ENCODE measurements at places on chromosomes 16 and 17.
A peak's percentile ranks its signal among the peaks of the same experiment; 100 is the strongest.

- DNase-seq = peak; percentile 63
Observed at GRCh38 chr16:89093602-89094251, at the start of gene ACSF3. Gene ACSF3, plus strand, starts transcription at chr16:89093852. Its CDS starts 6,830 bp downstream, at chr16:89100682.

DNA sequence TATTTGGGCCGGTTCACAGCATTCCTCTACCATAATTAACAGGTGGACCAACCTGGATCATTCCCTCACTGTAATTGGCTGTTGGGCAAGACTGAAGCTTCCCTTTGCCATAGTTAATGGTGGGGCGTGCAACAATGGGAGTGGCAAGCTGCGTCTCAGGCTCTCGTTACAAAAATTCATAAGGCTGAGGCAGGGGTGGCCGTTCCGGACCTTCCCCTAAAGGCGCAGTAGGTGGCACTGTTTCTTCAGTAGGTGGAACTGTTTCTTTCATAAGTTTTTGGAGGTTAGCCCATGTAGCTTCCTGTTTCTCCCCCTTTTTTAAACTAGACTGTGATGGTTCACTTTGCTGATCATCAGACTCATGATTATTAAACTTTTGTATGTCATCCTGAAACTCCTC is 17.0 kb upstream of the TMC5 start:
- no peak for DNase-seq

DNA sequence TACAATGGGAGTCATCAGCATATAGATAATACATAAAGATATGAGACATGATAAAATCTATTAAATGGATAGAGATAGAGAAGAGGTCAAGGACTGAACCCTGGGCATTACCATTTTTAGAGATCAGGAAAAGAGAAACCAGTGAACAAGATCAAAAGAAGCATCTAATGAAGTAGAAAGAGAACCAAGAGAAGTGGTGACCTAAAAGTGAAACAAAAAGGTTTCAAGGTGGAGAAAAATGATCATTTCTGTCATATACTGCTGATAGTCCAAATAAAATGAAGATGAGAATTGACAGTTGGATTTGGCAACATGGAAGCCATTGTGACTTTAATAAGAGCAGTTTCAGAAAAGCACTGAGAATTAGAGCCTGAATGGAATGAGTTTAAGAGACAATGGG is 165.1 kb downstream of the PPM1E start:
- DNase-seq = no peak

DNA sequence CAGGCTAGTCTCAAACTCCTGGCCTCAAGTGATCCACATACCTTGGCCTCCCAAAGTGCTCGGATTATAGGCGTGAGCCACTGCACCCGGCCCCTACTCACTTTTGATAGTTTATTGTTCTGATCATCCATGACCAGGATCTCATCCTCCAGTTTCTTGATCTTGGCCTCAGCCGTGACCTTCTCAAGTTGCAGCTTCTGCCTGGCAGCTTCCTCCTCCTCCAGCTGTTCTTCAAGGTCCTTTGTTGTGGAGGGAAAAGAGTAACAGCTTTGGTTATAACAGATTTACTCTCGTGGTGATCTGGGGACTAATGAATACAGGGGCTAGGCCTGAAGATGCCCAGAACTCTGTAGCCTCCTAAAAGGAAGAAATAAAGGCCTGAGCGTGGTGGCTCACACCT is 89.9 kb downstream of the NDE1 start:
- no peak for DNase-seq

GRCh38 chr16:67406111-67406971 is 9.9 kb downstream of the ZDHHC1 start:
- DNase-seq = peak; percentile 48

DNA sequence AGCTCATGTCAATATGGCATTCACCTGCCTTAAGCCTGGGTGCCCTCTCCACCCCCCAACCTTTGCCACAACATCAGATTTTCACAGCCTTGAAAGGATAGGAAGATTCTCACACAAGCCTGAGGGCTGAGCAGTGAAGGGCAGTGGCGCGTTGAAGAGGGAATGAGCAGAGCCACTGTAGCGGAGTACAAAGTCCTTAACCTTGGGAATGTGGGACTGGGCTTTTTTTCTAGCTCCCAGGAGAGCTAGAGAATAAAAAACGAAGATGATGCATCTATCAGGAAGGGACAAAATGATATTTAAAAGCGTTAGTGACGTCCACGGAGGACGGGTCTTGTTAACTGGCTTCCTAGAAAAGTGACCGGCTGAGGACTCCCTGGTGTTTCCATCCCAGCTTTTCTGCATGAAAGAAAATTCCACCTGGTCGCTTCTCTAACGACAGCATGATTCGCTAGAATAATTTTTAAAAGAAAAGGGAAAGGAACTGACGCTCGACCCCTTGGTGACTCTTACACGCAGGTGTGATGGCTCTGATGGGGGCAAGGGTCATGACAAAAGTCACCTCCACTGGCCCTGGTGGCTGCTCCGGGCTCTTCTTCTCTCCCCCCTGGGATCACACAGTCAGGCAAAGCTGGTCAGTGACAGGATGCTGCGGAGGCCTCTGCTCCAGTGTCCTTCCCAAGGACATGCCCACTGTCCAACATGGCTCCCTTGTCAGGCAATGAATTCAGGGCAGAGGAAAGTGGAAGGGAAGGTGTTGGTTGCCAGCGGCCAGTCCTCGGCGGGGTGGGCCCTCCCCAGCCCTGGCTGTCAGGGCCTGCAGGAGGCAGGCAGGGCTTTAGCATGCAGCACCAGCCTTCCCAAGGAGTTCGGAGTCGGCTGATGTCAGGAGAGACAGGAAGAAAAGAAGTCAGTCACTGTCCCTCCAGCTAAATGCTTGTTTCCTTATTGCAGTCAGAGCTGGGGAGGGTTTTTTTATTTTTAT is 58.4 kb upstream of the IRX3 start:
- DNase-seq = peak; percentile 26

DNA sequence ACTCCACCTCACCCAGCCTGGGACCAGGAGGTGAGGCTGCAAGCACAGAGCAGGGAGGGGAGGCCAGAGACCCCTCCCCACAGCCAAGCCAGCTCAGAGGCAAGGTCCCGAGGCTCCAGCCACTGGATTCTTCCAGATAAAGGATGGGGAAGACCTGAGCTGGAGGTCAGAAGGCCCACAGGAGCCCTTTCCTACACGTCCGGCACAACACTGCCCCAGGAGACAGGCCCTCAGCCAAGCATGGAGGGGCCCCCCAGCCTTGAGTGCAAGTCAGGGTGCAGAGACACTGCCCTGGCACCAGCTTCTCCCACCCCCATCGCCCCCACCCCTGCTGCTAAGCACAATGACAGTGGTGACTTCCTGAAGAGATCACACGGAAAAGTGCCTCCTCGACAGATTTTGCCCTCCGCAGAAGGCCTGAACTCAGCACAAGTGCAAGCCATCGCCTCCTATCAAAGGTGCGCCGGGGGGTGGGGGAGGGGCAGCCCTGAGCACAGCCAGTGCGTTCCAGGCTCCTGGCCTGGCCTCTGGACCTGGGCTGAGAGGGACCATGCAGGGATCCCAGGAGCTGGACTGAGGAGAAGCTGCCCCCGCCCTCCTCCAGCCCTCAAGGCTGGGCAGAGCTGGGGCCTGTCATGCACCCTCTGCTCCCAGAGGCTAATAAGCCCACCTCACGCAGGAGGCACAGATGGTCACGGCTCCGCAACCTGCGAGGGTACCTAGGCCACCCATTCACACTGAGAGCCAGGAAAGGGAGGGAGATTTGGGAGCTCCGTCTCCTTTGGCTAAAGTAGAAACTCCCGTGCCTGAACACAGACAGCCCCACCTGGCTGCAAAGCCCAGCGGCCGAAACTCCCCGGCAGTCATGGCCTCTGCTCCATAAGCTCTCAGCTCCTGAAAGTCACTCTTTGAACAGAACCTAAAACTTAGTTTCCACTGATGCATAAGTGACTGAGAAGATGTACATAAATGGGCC is 2.7 kb downstream of the MAFG start:
- DNase-seq = no peak

- DNase-seq = peak; percentile 76
Observed at GRCh38 chr17:46192439-46193150, 634 bp downstream of the KANSL1 start.

GRCh38 chr17:59666235-59666634 is 41.0 kb downstream of the PTRH2 start:
- DNase-seq = no peak

Data from kidney tubule cell (primary cell).